ENCODE measurements at places on chromosomes 13 and 19. TPM values are rescaled to one million over a fixed set of nuclear protein-coding genes. Genes with fewer than 3 reads are reported as not detected.

DNA sequence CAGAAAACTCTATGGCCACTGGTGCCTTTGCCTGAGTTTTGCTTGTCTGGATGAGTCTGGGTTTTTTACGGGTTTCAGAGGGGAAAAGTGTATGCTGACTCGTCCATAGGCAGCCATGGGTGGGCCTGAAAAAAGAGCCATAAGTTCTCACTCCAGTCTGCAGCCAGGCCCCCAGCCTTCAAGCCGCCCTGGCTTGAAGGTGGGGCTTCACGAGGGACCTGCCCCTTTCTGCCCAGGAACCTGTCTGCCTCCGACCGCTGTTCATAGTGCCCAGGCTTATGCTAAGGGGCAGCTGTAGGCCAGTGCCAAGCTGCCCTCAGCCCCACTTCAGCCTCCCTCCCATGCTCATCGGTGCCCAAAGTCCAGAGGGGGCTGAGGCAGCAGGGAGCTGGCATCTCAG is 385.2 kb downstream of the PCDH9 start:
- no peak for DNase-seq

Gene SLC25A41
- not detected for total RNA-seq

- no peak for DNase-seq
Measured at GRCh38 chr19:34254698-34255432, 511 bp downstream of the GARRE1 start.

DNA sequence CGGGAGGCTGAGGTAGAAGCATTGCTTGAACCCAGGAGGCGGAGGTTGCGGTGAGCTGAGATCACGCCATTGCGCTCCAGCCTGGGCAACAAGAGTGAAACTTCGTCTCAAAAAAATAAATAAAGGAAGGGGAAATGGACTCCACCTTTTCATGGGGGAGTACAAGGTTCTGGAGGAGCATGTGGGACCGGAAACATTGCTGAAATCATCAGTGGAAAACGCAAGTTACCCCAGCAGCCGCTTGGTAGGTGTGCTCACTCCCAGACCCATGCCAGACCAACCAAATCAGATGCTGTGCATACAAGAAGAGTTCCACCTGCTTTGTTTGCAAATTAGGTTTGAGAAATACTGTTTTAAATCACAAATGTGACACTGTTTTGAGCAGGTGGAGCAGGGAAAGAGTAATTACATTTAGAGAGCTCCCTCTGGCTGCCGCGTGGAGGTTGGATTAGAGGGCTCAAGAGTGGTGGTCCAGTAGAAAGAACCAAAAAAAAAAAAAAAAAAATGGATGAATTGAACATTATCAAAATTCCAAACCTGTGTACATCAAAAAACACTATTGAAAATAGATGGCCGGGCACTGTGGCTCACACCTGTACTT is 4.9 kb downstream of the ERICH4 start:
- no peak for DNase-seq

GRCh38 chr19:30318936-30319335 is 53.2 kb upstream of the ZNF536 start:
- no peak for DNase-seq

Gene PRSS57
- not detected for total RNA-seq

Gene N4BP2L1
- total RNA-seq: 1.9 TPM

Gene CEACAM8
- total RNA-seq: not detected
